ENCODE measurements at places on chromosomes 5 and 9.

- H3K4me1 ChIP-seq = no peaks in the 10 kb centered on the region
- DNase-seq = no peak
- H3K27ac ChIP-seq = no peak overlapping the region
- H3K4me3 ChIP-seq = no peak overlapping the region
- no peaks in the 10 kb centered on the region for H3K27me3 ChIP-seq
- no peaks in the 10 kb centered on the region for H3K36me3 ChIP-seq
These were observed 349.8 kb upstream of the DAB2 start for GRCh38 chr5:39774605-39775004.

DNA sequence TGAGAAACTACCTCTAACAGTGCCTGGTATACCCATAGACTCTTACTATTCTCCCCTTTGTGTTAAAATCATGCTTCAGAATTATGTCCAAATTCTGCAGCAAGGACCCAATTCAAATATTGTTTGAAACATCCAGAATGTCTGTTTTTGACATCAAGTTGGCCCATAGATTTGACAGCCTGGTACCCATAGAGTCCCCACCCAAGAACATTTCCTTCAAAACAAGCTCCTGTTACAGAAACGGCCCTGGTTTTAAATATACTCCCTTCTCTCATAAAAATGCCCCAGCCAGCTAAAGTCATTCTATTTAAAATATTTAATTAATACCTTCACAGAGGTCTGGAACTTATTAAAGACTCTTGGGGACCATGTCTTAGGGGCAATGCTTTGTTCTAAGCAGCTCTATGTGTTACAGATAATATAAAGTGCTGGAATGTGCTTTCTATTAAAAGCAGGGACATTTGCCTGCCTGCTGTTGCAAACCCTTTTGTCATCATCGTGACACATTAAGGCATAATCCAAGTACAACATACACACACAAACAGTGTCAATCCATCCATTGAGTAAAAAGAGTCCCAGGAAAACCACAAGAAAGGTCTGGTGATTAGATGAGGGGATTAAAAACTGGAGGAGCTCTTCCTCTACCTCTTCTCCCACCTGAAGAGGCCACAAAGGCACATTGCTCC is 321.7 kb downstream of the MLLT3 start:
- H3K4me1 ChIP-seq = no peaks in the 10 kb centered on the region
- no peak overlapping the region for H3K27ac ChIP-seq
- no peak overlapping the region for H3K4me3 ChIP-seq

- H3K36me3 ChIP-seq = no peaks in the 10 kb centered on the region
- H3K4me3 ChIP-seq = no peak overlapping the region
- no peak overlapping the region for H3K27ac ChIP-seq
- DNase-seq = no peak
- peaks cover 11% of the 10 kb centered on the region for H3K27me3 ChIP-seq
These were observed 52.6 kb downstream of the EBF1 start for GRCh38 chr5:159047086-159047485.

DNA sequence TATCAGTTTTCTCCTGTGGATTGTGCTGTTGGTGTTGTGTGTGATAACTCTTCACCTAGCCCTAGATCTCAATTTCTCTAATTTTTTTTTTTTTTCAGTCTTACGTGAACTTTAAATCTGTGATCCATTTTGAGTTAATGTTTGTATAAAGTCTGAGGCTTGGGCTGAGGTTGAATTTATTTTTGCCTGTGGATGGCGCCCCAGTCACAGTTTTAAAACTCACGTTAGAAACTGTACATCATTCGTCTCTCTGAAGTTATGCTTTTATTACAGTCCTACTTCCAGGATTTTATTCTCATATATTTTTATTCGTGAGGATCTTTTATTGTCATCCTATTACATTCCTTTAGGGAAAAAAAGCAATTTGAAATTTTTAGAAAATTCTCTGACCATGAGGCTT is 103.1 kb downstream of the EHMT1 start:
- no peaks in the 10 kb centered on the region for H3K27me3 ChIP-seq
- peaks cover 5% of the 10 kb centered on the region for H3K4me1 ChIP-seq
- peaks cover 49% of the 10 kb centered on the region for H3K36me3 ChIP-seq
- no peak overlapping the region for H3K27ac ChIP-seq

DNA sequence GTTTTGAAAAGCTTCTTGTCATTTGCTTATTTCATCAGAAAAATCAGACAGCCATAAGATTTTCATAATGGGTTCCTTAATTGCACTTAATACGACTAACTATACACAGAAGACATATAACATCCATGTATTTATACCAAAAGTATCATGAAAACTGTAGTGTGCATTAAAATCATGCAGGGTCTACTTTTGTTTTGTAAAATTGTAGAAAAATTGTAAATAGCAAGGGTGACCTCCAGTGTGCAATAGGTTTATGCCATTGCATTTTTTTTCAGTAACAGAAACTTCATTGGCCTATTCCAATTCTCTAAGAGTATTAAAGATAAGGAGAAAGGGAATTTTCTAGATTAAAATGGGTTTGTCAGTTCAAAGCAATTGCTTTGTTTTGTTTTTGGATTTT is 307.6 kb downstream of the KIAA0825 start:
- no peak for DNase-seq
- no peaks in the 10 kb centered on the region for H3K27me3 ChIP-seq
- no peak overlapping the region for H3K27ac ChIP-seq

DNA sequence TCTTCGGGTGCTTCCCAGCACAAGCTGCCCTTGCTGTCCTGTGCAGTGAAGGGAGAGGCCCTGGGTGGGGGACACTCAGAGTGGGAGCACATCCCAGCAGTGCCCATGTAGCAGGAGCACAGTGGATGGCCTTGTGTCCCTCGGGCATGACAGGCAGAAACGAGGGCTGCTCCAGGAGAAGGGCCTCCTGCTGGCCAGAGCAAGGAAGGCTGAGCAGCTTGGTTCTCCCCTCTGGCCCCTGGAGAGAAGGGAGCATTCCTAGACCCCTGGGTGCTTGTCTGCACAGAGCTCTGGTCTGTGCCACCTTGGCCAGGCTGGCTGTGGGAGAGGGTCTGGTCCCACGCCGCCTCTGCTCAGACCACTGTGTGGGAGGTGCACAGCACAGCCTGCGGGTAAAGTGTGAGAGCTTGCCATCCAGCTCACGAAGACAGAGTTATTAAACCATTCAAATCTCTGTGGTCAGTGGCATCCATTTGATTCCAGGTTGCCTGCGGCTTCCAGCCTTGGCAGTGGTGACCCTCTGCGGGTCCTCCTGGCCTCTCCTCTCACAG is 18.3 kb downstream of the FBXW5 start:
- H3K27ac ChIP-seq = no peak overlapping the region
- H3K4me3 ChIP-seq = no peak overlapping the region
- H3K4me1 ChIP-seq = peaks cover 5% of the 10 kb centered on the region
- peaks cover 21% of the 10 kb centered on the region for H3K36me3 ChIP-seq
- H3K27me3 ChIP-seq = no peaks in the 10 kb centered on the region
- DNase-seq = no peak

- no peak for DNase-seq
- H3K36me3 ChIP-seq = no peaks in the 10 kb centered on the region
- no peaks in the 10 kb centered on the region for H3K27me3 ChIP-seq
- H3K4me3 ChIP-seq = no peak overlapping the region
These were observed 51.0 kb upstream of the EGFLAM start for GRCh38 chr5:38207343-38207742.

DNA sequence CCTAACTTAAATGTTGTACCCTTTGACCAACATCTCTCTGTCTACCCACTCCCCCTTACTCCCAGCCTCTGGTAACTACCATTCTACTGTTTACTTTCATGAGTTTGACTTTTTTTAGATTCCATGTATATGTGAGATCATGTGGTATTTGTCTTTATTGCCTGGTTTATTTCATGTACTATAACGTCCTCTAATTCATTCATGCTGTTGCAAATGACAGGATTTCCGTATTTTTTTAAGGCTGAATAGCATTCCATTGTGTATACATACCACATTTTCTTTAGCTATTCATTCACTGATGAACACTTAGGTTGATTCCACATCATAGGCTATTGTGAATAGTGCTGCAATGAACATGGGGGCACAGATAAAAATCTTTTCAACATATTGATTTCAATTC is 11.8 kb upstream of the NDUFB6 start:
- no peak overlapping the region for H3K27ac ChIP-seq
- peaks cover 6% of the 10 kb centered on the region for H3K27me3 ChIP-seq
- no peak for DNase-seq
- H3K4me3 ChIP-seq = no peak overlapping the region

GRCh38 chr5:91586232-91586631 is 203.1 kb upstream of the ARRDC3 start:
- H3K27ac ChIP-seq = no peak overlapping the region
- DNase-seq = no peak
- no peaks in the 10 kb centered on the region for H3K36me3 ChIP-seq
- H3K4me1 ChIP-seq = no peaks in the 10 kb centered on the region
- no peak overlapping the region for H3K4me3 ChIP-seq

- no peaks in the 10 kb centered on the region for H3K27me3 ChIP-seq
- H3K4me3 ChIP-seq = no peak overlapping the region
- peak; percentile 69 for DNase-seq
- H3K4me1 ChIP-seq = peaks cover 16% of the 10 kb centered on the region
- H3K27ac ChIP-seq = no peak overlapping the region
- H3K36me3 ChIP-seq = no peaks in the 10 kb centered on the region
These were observed 8.1 kb upstream of the TENT4A start for GRCh38 chr5:6705088-6705487.

DNA sequence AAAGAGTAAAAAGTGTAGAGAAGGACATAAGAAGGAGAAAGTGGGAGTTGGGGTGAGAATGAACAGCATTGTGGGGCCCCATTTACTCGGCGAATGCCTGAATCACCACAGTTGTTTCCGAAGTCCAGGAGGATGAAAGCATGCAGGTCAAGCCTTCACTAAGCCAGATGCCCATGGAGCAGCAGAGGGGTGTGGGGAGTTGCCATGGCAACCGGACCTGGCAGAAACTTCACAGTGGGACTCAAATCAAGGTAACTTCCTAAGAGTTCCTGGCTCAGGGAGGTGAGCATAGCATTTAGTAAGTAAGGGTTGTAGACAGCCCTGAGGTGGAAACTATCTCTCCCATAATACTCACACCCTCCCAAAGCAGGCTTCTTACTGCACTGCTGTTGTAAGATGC is 357.1 kb downstream of the TRIM32 start:
- no peak overlapping the region for H3K27ac ChIP-seq
- no peaks in the 10 kb centered on the region for H3K27me3 ChIP-seq
- no peaks in the 10 kb centered on the region for H3K36me3 ChIP-seq
- no peak for DNase-seq

- DNase-seq = no peak
- H3K4me3 ChIP-seq = no peak overlapping the region
- H3K36me3 ChIP-seq = no peaks in the 10 kb centered on the region
- H3K27me3 ChIP-seq = no peaks in the 10 kb centered on the region
These were observed 118.7 kb downstream of the CCDC192 start for GRCh38 chr5:127821896-127822295.

DNA sequence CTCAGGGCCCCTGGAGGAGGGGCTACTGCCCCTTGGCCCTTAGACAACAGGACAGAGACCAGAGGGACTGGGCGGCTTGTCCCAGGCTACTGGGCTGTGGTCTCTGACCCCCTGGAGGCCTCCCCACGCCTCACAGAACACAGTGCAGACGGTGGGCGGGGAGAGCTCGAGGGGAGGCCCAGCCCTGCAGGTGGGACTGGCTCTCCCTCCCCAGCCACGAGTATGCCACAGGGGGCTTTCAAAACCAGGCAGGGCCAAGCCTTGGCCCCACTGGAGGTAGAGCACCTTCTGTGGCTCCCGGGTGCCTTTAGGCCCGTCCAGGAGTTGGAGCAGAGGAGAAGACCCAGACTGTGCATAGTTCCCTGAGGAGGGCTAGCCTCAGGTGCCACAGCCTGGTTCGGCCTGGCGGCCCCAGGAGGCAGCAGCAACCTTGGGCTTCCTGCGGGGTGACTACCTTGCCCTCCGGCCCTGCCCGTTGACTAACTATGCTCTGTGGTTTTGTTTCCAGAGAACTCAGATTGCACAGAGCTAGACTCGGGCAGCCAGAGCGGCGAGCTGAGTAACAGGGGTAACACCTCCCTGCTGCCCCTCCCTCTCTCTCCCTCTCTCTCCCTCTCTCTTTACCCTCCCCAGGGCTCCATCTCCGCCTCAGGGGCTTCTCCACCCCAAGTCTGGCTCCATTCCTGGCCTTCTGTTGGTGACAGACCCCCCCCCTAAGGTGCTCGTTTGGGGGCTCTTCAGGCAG is 15.5 kb downstream of the CARD19 start:
- H3K4me3 ChIP-seq = peak overlapping the region; percentile 41
- H3K27me3 ChIP-seq = no peaks in the 10 kb centered on the region

DNA sequence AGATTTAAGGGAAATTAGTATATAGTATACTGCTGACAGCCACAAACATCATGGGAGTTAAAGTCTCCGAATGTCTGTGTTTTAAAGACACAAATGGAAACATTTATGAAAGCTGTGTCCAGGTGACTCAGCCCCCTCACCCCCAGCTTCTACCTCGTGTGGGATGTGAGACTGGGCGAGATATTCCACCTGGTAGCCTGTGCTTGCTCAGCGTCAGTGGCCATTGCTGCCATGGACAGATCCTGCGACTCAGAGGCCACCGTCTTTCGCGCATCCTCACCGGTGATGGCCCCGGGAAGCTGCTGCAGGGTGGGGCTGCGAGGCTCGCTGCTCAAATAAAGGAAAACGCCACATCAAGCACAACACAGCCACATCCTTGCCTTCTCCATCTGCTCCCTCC is 31.2 kb upstream of the EXOC3 start:
- H3K4me1 ChIP-seq = no peaks in the 10 kb centered on the region
- no peak overlapping the region for H3K4me3 ChIP-seq
- H3K36me3 ChIP-seq = no peaks in the 10 kb centered on the region
- H3K27ac ChIP-seq = no peak overlapping the region
- no peak for DNase-seq
- H3K27me3 ChIP-seq = no peaks in the 10 kb centered on the region

DNA sequence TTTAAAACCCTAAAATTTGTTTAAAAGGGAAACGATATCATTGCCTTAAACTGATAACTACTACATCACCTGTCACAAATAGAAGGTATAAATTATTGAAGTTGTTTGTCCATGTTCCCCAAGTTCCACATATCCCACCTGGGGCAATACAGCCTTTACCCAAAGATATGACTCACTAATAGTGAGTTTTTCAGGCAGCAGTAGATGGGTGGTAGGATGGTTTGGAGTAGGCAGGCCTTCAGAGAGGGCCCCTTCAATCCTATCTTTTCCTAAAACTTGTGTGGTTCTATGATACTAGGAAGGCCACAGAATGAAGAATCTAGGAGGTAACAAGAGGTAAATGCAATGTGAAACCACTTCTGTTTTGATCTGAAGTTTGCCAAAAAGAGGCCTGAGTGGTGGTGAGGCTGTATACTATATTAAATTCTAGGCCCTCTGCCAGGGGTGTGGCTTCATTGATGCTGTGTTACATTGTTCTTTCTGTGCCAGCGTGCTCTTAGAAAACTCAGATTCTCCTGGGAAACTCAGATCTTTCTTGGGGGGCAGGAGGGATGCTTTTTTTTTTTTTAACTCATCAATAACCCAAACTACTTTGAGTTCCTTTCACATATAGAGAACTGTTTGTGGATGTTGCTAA is 7.2 kb downstream of the CYSTM1 start:
- peak overlapping the region; percentile 58 for H3K27ac ChIP-seq
- no peaks in the 10 kb centered on the region for H3K36me3 ChIP-seq
- H3K4me1 ChIP-seq = peaks cover 37% of the 10 kb centered on the region
- no peak overlapping the region for H3K4me3 ChIP-seq
- H3K27me3 ChIP-seq = no peaks in the 10 kb centered on the region

GRCh38 chr5:110018509-110018908 is 328.8 kb downstream of the MAN2A1 start:
- no peaks in the 10 kb centered on the region for H3K27me3 ChIP-seq
- H3K4me1 ChIP-seq = no peaks in the 10 kb centered on the region
- H3K4me3 ChIP-seq = no peak overlapping the region

All from CD14-positive monocyte (primary cell).